CD4-positive, CD25-positive, alpha-beta regulatory T cell (primary cell): ENCODE measurements at places on chromosomes 16 and 17. TPM values are rescaled to one million over a fixed set of nuclear protein-coding genes. Genes with fewer than 3 reads are reported as not detected.

Gene NPLOC4
- polyA plus RNA-seq = 53.1 TPM

GRCh38 chr16:88914750-88915368 is 48.4 kb upstream of the PABPN1L start:
- no peaks in the 10 kb centered on the region for H3K36me3 ChIP-seq
- no peak overlapping the region for H3K4me3 ChIP-seq
- DNase-seq = no peak
- H3K27ac ChIP-seq = no peak overlapping the region

DNA sequence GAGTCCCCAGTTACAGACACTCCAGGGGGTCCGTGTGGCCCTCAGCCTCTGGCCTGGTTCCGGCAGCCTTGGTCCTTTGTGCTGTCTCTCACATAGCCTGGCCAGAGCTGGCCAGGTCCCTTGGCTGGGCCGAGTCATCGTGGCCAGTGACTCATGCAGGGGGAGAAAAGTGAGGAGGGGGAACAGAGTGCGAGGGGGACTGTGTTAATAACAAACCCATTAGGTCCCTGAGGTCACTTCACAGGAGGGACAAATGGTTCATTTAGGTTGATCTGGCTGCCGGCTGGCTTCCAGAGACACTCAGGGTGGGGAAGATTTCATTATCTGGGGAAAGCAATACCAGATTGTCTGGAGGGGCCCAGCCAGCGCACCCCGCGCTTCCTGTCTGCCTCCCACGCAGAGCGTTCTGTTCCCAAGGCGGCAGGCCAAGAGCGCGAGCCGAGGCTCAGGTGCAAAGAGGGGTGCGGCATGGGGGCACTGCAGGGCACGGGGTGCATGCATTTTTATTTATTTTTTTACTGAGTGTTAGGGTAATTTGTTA is 223.1 kb downstream of the SEC14L1 start:
- H3K27me3 ChIP-seq = no peaks in the 10 kb centered on the region
- H3K36me3 ChIP-seq = no peaks in the 10 kb centered on the region
- peaks cover 12% of the 10 kb centered on the region for H3K4me1 ChIP-seq
- H3K27ac ChIP-seq = no peak overlapping the region
- no peak for DNase-seq

DNA sequence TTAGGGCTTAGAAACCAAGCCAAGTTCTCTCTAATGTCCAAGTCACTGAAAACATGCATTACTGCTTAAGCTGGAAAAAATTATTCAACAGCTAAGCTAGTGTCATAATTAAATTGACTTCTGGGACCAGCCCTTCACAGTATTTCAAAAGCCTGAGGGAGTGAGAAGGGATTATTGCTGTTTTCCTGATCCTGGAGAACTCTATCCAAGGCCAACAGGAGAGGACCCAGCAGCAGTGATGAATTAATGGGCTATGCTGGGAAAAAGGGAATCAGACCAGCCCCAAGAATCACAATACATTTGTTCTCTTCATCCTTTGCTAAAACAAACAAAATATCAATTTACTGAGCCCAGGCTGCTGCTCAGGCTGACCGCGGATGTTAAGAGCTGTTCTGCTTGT is 34.5 kb upstream of the CLEC3A start:
- no peak for DNase-seq
- no peak overlapping the region for H3K4me3 ChIP-seq
- H3K27me3 ChIP-seq = peaks cover 2% of the 10 kb centered on the region
- no peaks in the 10 kb centered on the region for H3K4me1 ChIP-seq
- H3K36me3 ChIP-seq = no peaks in the 10 kb centered on the region

DNA sequence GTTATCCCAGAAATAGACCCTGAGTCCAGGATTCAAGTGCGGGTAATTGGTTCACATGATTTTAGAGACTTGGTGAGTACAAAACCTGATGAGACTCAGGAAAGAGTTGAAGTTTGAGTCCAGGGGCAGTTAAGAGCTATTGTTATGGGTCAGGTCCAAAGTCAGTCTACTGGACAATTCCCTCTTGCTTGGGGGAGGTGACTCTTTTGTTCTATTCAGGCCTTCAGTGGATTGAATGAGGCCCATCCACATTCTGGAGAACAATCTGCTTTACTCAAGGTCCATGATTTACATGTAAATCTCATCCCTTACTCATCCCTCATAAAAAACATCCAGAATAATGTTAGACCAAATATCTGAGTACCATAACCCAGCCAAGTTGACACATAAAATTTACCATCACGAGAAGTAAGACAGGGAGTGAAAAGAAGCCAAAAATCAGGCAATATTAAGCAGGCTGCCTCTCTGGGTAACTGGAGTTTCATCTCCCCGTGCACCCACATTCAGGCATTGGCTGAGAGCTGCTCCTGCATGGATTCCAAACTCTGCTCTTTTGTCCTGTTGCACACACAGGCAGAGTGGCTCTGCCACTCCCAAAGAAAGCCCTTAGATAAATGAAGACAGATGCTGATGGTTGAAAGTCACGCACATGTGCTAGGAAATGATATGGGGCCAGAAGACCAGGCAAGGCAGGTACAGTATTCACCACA is 156.0 kb upstream of the SALL1 start:
- H3K27me3 ChIP-seq = no peaks in the 10 kb centered on the region
- no peak for DNase-seq
- H3K36me3 ChIP-seq = no peaks in the 10 kb centered on the region
